NCI-H2029 treated with DMSO at 0.1 percent for 48 hours (cell line): ENCODE measurements at places on chromosomes 16 and 17.

- DNase-seq = no peak
Measured at GRCh38 chr17:38451840-38452529, 23.7 kb downstream of the ARHGAP23 start.

GRCh38 chr16:28609631-28610594, at the start of gene SULT1A1:
Gene SULT1A1 (minus strand): TSS chr16:28610044. CDS start chr16:28608855, 1,189 bp downstream.
- DNase-seq = no peak

GRCh38 chr17:571224-571623, 143.4 kb downstream of the VPS53 start:
- DNase-seq = no peak

GRCh38 chr16:24036614-24037013, 200.8 kb downstream of the PRKCB start:
- peak; percentile 27 for DNase-seq

- DNase-seq = no peak
Measured at GRCh38 chr17:18038149-18038850, 668 bp downstream of the ATPAF2 start.

DNA sequence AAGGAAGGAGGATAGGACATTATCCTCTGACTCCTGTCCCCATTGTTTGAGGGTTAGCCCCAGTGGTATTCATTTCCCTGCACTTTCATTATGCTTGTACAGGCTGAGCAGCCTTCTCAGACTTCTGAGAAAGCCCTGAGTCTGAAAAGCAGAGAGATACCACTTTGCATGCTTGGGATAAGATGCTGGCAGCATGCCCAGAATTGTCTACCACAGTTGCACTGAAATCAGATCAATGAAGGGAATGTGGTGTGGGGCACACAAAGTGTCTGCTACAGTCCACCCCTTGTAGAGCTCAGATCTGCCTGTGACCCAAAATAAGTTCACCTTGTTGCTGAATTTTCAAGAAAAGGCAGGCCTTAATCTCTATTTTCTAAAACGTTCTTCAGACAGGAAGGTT, 160.6 kb downstream of the CCT6B start:
- no peak for DNase-seq

GRCh38 chr17:7132511-7133094, 18.0 kb upstream of the ASGR2 start:
- DNase-seq = no peak

- DNase-seq = no peak
Measured at GRCh38 chr16:31385680-31386079, 7.5 kb upstream of the ITGAD start.

GRCh38 chr16:70576431-70577255, 53.0 kb downstream of the SF3B3 start:
- DNase-seq = no peak

DNA sequence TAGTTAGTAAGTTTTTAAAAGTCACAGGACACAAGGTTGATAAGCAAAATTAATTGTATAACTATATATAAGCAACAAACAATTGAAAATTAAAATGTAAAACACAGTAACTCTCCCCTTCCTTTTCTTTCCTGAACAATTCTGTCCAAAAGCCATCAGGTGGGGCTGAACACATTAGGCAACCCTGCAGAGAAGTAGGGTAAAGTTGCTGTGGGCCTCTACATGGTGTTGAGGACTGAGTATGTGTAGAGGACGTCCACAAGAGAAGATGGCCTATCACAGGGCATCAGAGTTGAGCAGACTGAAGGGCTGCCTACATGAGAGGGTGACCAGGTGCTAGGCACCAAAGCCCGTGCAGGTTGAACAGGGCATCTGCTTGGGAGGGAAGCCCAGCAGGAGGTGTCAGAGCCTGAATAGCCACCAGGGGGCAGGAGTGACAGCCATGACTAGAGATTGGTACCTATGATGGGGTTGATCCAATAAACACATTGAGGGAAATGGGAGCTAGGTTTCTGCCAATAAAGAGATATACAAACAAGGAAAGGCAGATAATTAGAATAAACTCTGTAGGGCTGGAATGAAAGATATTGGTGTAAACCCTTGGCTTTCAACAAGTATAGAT, 415.1 kb downstream of the NPIPA8 start:
- DNase-seq = peak; percentile 29

- DNase-seq = no peak
Measured at GRCh38 chr17:17742133-17742621, 60.9 kb downstream of the RAI1 start.

DNA sequence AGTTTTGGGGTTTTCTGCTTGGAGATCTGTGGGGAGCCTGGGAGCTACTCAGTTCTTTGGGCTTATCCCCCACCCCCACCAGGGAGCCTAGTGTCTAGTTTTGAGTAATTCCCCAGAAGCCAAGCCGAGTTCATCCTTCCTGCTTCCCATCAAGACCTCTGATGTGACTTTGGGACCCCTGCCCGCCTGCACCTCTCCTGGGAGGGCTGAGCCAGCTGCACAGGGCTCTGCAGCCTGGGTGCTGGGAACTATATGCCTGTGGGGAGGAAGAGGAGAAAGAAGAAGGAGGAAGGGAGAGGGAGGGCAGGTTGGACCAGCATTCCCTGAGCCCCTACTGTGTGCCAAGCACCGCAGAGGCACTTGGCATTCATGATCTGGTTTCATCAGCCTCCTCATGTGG, 178.9 kb downstream of the TMEM132E start:
- no peak for DNase-seq

DNA sequence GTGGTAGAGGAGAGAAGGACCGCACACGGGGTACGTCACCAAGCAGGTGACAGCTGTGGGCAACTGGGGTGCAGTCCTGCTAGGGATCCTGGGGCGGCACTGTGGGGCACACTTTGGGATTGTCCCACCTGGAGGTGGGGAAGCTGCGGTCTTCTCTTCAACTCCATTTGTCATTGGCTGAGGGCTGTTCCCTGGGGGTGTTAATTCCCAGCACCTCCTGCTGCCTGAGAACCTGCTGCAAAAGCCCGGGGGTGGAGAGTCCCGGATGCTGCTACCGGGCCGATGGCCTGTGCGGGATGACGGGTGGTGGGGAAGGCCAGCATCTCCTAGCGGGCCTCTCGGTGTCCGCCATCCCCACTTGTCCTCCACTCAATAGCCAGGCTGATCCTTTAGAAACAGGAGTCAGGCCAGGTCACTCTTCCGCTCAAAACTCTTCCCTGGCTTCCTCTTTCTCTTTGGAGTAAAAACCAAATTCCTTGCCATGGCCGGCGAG, 100.2 kb downstream of the CYLD start:
- no peak for DNase-seq

GRCh38 chr16:85507342-85507741, 105.8 kb upstream of the GSE1 start:
- DNase-seq = no peak

GRCh38 chr17:77772461-77772897, 186.0 kb upstream of the TNRC6C start:
- DNase-seq = no peak

DNA sequence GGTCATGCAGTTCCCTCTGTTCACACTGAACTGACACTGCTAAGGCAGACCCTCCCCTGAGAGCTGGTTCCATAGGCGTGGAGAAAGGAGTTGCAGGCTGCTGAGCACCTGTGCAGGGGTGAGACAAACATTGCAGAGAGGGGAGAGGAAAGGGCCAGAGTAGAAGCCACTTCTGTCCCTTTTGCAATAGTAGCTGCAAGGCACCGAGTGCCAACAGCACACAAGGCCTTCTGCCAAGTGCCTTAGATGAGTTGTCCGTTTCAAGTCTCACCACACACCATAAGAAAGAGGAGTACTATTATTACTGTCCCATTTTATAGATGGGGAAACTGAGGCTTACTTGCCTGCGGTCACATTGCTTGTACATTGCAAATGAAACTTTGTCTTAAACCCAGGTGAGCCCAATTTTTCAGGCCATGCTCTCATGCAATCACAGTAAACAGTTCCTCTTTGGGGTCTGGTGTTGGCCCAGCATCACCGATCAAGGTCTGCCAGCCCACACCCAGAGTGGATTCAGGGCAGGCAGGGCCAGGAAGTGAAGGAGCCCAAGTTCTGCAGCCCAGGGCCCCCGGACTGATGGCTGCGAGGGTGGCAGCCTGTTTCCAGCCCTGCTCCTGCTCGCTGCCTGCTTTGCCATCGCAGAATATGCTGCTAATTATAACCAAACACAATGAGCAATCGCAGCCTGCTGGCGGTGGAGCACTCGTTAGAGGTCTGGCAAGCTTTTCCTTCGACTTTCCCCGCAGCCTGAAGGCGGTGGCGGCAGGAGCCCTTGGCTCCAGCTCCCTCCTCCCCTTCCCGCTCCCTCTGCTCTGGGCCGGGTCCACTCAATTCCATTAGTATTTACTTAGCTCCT, 36.8 kb upstream of the DYNLL2 start:
- no peak for DNase-seq

DNA sequence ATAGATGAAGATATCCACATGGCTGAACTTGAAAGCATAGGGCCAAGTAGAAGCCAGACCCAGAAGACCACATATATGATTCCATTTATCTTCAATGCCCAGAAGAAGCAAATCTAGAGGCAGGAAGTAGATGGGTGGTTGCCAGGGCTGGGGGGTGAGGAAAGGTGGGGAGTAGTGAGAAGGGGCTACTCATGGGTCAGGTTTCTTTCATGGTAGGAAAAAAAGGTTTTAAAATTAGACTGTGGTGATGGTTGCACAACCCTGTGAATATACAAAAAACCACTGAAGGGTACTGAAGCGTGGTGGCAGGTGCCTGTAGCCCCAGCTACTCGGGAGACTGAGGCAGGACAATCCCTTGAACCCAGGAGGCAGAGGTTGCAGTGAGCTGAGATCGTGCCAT, 5.4 kb downstream of the CD2BP2 start:
- DNase-seq = no peak

DNA sequence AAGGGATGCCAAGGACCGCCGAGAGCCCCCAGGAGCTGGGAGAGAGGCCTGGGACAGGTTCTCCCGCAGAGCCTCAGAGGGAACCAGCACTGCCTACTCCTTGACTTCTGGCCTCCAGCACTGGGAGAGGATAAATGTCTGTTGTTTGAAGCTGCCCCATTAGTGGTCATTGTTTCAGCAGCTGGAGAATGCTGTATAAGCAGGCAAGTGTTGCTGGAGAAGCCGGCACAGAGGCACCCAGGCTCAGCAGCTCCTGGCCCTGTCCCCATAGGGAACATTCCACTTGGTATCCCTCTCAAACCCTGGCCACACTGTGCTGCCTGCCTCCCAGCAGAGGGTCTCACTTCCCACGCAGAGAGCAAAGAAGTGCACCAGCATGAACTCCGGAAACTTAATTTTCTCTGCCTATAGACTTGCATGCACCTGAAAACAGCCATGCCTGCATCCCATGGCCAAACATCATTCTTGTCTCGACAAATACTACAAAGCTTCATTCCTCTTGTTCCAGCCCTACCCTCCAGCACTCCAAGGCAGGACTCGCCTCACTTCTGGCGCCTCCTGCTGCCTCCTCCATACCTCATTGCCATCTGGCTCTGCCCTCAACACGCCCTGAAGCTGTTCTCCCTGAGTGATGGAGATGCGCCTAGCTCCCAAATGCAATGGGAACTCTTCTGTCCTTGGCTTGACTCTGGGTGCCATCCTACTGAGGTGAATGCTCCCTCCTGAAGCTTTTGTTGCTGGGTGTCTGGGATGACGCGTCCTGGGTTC, 88.1 kb downstream of the DNAH17 start:
- no peak for DNase-seq

DNA sequence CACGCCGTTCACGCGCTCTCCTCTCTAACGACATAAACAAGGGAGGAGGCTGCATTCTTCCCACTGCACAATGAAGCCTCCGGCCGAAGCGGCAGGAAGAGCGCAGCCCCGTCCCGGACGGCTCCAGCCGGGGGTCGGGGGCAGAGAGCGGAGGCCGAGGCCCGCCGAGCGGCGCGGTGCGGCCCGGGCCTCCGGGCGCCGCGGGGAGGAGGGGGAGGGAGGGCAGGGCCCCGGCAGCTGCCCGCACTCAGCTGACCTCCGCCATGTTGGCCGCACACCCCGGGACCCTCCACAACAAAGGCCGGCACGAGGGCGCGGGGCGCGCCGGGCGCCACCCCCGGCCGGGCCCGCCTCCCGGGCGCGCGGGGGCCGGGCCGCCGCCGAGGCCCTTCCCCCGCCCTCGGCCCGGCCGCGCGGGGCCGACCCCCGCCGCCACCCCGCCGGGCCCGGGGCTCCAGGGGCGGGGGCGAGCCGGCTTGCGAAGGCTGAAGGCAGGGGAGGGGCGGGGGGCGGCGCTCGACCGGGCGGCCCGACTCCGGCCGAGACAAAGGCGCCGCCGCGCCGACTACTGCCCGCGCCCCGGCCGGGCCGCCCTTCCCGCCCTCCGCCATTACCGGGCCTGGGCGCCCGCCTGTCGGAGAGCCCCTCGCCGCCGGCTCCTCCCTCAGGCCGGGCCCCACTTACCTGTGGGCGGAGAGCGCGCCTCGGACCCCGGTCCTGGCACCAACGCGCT, 527 bp downstream of the SIAH1 start:
- DNase-seq = no peak

DNA sequence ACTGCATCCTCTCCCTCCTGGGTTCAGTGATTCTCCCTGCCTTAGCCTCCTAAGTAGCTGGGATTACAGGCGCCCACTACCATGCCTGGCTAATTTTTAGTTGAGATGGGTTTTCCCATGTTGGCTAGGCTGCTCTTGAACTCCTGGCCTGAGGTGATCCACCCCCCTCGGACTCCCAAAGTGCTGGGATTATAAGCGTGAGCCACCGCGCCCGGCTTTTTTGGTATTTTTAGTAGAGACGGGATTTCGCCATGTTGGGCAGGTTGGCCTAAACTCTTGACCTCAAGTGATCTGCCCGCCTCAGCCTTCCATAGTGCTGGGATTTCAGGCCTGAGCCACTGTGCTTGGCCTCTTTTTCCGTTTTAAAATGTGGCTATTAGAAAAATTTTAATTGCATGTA, 343.8 kb upstream of the RBFOX1 start:
- no peak for DNase-seq

GRCh38 chr16:85304337-85304736, 192.1 kb upstream of the CIBAR2 start:
- DNase-seq = no peak

GRCh38 chr17:77285594-77286390, 145.0 kb downstream of the SEC14L1 start:
- no peak for DNase-seq

- DNase-seq = no peak
Measured at GRCh38 chr17:72719578-72720493, 372.7 kb downstream of the SLC39A11 start.

DNA sequence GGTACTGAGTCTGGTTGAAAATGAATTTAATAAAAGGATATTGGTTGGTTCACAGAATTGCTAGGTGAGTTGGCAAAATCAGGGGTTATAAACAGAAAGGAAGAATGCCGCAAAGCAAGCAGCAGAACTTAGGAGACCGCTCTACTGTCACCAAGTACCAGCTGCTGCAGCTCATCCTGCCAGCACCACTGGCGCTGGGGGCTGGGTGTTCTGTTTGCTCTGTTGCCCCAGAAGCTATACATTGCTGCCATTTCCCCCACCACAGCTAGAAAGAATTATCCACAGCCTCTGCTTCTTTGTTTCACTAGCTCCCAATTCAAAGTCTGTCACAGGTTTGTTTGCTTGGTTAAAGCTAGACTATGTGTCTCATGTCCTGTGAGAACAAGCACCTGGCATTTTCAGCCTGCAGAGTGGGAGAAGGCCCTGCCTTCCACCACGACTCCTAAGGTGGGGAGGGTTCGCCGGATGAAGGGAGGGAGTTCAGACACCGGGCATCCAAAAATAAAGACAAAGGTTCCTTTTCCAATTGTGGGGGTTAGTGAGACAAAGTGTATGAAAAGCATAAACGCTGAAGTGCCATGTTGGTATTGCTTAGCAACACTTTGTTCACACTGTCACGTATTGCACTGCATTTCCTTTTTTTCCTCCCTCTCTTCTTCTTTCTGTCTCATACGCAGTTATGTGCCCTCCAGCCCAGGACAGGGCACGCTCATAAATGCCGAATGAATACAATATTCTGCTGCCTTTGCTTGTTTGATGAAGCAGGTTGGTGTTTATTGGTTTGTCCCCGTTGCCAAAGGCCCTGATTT, 9.6 kb upstream of the CPD start:
- DNase-seq = peak; percentile 64

GRCh38 chr16:10497132-10498101, 83.0 kb downstream of the EMP2 start:
- no peak for DNase-seq
